Brain pericyte (primary cell): ENCODE measurements at places on chromosomes 12 and 14.

DNA sequence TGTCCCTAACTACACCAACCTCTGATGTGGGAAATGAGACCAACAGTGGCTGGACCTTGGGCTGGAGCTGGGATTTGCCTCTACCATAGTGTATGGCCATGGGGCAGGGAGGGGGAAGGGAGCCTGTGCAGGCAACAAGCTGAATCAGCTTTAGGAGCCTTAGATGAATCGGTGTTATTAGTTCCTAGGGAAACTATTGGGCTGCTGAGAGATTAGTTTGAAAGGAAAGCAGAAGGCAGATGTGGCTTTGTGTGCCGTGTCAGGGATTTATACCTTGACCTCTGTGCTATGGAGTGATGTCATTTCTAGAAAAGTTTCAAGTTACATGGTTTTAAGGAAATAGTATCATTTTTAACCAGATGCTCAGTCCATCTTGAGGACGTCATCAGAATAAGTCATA, 19.5 kb upstream of the GAS2L3 start:
- no peak for DNase-seq

- DNase-seq: no peak
Observed at GRCh38 chr14:78424311-78424710, 254.1 kb downstream of the NRXN3 start.

GRCh38 chr14:93369713-93370266, 22.8 kb downstream of the COX8C start:
- DNase-seq: no peak

DNA sequence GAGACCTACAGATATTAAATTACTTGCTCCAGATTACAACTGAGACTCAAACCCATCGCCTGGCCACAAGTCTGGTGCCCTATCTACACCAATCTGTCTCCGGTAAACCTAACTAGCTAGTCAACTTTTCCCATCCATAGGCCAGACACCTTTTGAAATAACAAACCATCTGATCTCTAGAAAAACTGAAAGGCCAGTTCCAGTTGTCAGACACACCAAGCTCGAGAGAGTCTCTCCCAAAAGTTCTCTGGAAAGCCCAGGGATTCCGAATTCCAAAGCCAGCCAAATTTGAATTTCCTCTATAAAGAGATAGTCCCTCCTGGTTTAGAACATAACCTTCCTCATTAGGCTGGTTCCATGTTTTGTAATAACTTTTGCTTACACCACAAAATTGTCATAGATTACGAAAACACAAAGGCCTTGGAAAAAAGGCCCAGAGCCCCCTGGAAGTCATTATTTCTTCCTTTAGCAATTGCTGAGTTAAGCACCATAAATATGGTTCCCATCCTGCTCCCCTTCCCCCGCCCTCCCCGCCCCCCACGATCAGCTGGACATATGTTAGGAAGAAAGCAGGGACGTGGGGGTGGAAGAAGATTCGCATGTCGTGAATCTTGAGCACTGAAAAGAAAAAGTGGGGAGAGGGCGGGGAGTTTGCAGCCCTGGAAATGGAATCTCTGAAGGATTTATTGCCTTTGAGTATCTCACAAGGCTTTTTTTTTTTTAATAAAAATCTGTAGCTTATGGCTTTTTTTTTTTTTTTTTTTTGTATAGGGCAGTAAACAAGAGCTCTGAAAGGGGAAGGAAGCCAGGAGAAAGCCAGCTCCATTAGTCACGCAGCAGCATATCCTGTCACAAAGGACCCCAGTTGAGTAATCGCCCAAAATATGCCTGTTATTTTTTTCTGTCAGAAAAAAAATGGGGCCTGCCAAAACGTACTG, 110.4 kb downstream of the ZFP36L1 start:
- DNase-seq: no peak

DNA sequence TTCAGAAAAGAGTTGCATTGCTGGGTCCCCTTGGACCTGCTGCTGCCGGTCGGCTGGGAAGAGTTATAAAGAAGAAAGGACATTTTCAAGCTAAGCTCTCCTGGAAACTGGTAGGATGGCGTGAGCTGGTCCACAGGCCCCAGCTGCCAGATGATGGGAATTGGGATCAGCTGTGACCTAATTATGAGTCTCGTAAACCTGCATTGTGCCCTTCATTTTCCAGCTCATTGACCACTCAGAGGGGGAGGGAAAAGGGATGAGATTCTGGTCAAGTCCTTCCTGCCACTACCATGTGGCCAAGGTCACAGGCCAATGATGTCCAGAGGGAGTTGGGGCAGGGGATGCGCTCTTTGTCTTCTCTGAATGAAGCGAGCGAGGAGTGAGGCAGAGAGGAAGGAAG, 320.9 kb downstream of the NRXN3 start:
- no peak for DNase-seq

- no peak for DNase-seq
Observed at GRCh38 chr12:123242116-123242904, 9.1 kb downstream of the MTRFR start.

- DNase-seq: no peak
Observed at GRCh38 chr14:32417956-32418552, 89.0 kb downstream of the AKAP6 start.

GRCh38 chr12:51390457-51390856, 749 bp downstream of the GALNT6 start:
- no peak for DNase-seq

GRCh38 chr14:63770187-63770807, 42.4 kb upstream of the SGPP1 start:
- DNase-seq: no peak

DNA sequence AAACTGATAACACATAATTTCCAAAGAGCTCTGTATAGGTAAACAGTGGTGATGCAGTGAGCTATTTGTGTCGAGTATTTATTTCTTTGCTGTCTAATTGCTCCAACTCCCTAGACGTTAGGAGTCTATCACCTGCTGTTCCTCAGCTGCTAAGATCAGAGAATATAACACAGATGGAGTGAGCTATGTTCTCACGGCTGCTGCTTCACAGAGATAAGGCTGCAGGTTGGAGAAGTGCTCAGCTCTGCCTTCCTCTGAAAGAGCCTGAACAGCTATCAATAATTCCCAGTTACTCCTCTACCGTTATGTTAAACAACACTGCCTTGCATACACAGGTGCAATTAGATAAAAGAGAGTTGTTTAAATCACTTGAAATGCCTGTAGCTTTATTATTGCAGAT, 103.2 kb upstream of the MDGA2 start:
- no peak for DNase-seq

GRCh38 chr14:55976655-55977054, 141.6 kb upstream of the PELI2 start:
- DNase-seq: no peak

DNA sequence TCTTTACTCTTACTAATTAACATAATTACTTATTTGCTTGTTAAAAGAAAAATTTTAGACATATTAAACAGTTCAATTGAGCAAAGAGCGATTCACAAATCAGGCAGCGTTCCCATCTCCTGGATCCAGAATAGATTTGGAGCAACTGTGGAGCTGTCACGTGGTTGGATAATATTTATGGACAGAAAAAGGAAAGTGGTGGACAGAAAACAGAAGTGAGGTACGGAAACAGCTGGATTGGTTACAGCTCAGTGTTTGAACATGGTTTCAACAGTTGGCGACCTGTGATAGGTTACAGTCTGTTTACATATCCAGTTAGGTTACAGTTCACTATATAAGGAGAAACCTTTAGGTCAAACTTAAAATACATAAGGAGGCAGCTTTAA, 19.7 kb upstream of the FAM234B start:
- DNase-seq: no peak

DNA sequence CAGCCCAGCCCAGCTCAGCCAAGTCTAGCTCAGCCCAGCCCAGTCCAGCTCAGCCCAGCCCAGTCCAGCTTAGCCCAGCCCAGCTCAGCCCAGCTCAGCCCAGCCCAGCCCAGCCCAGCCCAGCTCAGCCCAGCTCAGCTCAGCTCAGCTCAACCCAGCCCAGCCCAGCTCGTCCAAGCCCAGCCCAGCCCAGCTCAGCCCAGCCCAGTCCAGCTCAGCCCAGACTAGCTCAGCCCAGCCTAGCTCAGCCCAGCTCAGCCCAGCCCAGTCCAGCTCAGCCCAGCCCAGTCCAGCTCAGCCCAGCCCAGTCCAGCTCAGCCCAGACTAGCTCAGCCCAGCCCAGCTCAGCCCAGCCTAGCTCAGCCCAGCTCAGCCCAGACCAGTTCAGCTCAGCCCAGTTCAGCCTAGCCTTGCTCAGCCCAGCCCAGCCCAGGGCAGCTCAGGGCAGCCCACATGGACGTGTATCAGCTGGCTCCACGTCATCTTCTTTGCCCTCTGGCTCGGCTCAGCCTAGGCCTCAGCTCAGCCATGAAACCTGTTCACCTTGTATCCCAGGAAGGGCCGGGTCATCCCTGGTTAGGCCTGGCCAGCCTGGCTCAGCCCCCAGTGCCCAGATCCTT, 185.6 kb downstream of the TMEM121 start:
- DNase-seq: no peak

DNA sequence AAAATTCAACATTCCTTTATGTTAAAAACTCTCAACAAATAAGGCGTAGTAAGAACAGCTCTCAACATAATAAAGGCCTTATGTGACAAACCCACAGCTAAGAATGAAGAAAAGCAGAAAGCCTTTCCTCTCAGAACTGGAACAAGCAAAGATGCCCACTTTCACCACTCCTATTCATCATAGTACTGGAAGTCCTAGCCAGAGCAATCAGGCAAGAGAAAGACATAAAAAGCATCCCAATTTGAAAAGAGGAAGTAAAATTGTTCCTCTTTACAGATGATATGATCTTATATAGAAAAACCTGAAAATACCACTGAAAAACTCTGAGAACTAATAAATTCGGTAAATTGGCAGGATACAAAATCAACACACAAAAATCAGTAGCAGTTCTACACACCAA, 52.1 kb downstream of the STON2 start:
- no peak for DNase-seq

DNA sequence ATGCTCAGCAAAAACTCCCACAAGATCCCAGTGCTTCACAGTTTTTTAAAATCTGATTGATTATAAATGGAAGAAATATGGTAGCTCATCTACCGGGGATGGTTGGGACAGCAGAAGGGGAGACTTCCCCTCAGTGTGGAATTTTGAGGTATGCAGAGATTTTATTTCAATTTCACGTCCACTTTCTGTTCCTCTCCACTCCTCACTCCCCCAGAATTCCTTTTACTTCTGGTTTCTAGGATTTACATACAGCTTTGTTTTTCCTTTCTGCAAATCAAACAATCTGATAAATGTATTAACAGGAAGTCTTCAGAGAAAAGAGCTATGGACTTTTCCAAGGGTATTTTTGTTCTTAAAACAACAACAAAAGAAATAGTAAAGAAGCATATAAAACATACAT, 181.5 kb upstream of the ARHGAP5 start:
- DNase-seq: no peak

DNA sequence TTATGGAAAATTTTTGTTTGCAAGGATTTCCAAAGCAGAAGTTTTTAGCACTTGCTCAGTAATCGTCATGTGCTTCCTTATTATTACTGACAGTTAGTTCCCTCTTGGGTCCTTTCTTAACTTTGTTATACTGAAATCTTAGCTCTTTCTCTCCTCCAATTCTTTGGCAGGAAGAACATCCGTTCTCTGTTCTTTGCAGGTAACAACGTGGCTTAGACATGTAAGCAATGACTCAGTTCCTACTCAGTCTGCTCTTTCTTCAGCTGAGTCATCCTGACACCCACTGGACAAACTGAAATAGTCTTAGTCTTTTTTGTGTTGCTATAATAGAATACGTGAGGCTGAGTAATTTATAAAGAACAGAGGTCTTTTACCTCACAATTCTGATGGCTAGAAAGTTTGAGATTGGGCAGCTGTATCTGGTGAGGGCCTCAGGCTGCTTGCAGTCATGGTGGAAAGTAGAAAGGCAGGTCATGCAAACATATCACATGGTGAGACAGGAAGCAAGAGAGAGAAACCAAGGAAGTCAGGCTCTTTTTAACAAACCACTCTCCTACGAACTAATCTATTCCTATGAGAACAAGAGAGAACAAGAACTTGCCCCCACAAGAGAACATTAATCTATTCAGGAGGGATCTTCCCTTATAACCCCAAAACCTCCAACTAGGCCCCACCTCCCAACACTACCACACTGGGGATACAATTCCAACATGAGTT, 49.2 kb downstream of the TESPA1 start:
- no peak for DNase-seq

- DNase-seq: no peak
Observed at GRCh38 chr12:110175201-110175600, 51.0 kb downstream of the IFT81 start.

DNA sequence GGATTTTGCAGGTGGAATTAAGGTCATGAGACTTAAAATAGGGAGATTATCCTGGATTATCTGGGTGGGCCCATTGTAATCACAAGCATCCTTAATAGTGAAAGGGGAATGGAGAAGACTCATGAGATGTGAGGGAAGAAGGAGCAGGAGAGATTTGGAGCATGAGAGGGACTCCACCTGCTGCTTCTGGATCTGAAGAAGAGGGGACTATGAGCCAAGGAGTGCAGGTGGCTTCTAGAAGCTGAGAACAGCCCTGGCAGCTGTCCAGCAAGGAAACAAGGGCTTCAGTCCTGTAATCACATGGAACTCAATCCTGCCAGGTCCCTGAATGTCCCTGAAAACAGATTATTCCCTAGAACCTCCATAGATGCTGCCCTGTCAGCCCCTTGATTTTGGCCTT, 67.8 kb downstream of the PELI2 start:
- no peak for DNase-seq

GRCh38 chr12:115413626-115414025, 729.7 kb upstream of the TBX3 start:
- DNase-seq: no peak

GRCh38 chr12:64995816-64996215, 125.3 kb downstream of the WIF1 start:
- no peak for DNase-seq

GRCh38 chr12:56154246-56154771, 1.9 kb downstream of the MYL6B start:
- DNase-seq: no peak

GRCh38 chr12:119676573-119676972, 8.6 kb downstream of the PRKAB1 start:
- no peak for DNase-seq

GRCh38 chr12:96994900-96995299, 87.8 kb downstream of the NEDD1 start:
- DNase-seq: no peak
